ENCODE measurements at places on chromosomes 6 and 20. TPM values are rescaled to one million over a fixed set of nuclear protein-coding genes. Genes with fewer than 3 reads are reported as not detected.

The SLPI gene
- 109 TPM for total RNA-seq

The GATA5 gene
- 0.46 TPM for total RNA-seq

The COL21A1 gene
- total RNA-seq, result 8.3 TPM

The EMILIN3 gene
- 4.0 TPM for total RNA-seq

The FAXC gene
- total RNA-seq, result 41.9 TPM

The CALHM6 gene
- not detected for total RNA-seq

The GPR6 gene
- 0.52 TPM for total RNA-seq

The GDAP1L1 gene
- 0.23 TPM for total RNA-seq

The GFOD1 gene
- 34.5 TPM for total RNA-seq

The HSPA1L gene
- total RNA-seq, result 3.1 TPM

The SUMO4 gene
- 2.1 TPM for total RNA-seq

The MEI4 gene
- total RNA-seq, result 0.39 TPM

The SLC22A7 gene
- total RNA-seq, result not detected

The CD83 gene
- total RNA-seq, result 1.6 TPM

The HLA-G gene
- not detected for total RNA-seq

The ABHD16B gene
- not detected for total RNA-seq

The UNC93A gene
- not detected for total RNA-seq

The KHDC1L gene
- not detected for total RNA-seq

The SLC17A9 gene
- 2.2 TPM for total RNA-seq

The MEP1A gene
- total RNA-seq, result 0.17 TPM

The LPA gene
- total RNA-seq, result not detected

The ARMH2 gene
- total RNA-seq, result not detected

The FNDC1 gene
- 0.84 TPM for total RNA-seq
